ENCODE measurements at places on chromosomes 6 and 20.

- DNase-seq, result no peak
Measured at GRCh38 chr6:167146135-167146534, 11.6 kb downstream of the GPR31 start.

GRCh38 chr6:25717866-25718740, 36.4 kb upstream of the SLC17A4 start:
- no peak for DNase-seq

DNA sequence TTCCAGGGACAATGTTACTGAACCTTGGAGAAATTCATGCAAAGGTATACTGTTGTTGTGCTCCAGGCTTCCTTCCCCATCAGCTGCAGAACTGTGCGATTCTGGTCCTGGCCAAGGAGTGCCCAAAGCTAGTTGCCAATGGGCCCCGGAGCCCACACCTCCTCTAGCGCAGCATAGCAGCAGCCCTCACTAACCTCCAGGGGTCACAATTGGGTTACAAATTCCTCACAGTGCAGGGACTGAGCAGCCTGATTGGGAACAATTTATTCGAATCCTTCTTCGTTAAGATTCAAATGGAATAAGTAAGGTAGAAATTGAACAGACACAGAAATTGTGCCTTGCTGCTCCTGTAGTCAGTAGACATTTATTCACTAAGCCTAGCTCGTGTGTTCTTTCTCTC, 284.9 kb downstream of the PRKN start:
- peak; percentile 62 for DNase-seq

DNA sequence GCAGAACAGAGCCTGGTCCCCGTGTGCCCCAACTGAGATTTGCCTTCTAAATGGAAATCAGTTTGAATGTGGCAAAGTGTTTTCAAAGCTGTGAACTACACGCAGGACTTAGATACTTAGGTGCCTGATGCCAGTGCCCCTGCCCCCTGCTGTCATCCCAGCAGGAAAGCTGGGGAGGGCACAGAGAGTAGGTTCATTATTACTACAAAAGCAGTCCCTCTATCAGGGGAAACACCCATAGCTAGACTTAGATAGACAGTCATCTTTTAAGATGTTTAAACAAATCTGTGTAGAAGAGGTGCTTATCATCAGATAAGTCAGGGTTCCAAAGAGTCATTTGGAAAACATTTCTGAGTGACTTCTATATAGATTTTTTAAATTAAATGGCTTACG, 155.0 kb upstream of the SNX9 start:
- DNase-seq, result no peak

DNA sequence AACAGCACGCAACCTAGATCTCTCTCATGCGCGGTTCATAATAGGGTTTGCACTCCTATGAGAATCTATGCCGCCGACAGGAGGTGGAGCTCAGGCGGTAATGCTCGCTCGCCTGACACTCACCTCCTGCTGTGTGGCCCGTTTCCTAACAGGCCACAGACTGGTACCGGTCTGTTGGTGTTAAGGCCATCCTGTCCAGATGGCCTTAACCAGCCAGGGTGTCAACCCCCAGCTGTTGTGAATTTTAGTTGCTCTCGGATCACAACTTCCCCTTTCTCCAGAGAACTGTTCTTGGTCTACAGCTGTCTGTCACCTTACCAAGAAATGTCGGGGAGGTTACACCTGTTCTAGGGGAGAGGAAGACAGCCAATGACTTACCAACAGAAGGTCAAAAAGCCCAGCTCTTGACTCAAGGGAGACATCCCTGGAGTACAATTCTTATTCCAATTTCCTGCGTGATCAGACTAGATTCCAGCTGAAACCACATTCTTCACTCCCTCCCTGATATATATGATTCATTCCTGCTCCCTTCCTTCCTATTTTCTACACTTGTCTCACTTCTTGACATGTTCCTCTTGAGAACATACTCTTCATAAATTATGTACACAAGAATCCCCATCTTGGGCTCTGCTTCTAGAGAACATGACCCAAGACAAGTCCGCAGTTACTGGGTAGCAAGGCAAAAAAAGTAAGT, 23.1 kb upstream of the DNAAF9 start:
- no peak for DNase-seq

DNA sequence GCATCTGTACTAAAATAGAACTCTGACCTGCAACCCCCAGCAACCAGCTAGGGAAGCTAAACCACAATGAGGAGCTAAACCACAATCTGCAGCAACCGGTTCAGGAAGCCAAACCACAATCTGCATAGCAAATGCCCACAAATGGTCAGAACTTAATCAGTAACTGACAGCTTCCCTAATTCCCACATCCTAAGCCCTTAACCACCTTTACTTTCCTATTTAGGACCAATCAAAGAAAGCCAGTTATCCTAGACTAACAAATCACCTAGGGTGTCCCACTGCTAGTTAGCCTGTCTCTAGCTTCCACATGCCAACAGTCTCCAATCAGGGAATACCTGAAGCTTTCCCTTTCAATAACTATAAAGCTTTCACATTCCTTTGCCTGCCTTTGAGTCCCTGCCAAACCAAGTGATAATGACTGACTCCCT, 424.6 kb upstream of the PTCHD4 start:
- no peak for DNase-seq

- DNase-seq, result no peak
Measured at GRCh38 chr6:146857980-146858347, 259.2 kb downstream of the ADGB start.

- peak; percentile 72 for DNase-seq
Measured at GRCh38 chr6:4134841-4135664, at the start of gene ECI2. Gene ECI2, minus strand, starts transcription at chr6:4135575. Its CDS starts 15 bp downstream, at chr6:4135560.

- no peak for DNase-seq
Measured at GRCh38 chr6:137282254-137282653, 63.1 kb upstream of the IFNGR1 start.

- no peak for DNase-seq
Measured at GRCh38 chr6:47252633-47253032, 57.1 kb downstream of the TNFRSF21 start.

DNA sequence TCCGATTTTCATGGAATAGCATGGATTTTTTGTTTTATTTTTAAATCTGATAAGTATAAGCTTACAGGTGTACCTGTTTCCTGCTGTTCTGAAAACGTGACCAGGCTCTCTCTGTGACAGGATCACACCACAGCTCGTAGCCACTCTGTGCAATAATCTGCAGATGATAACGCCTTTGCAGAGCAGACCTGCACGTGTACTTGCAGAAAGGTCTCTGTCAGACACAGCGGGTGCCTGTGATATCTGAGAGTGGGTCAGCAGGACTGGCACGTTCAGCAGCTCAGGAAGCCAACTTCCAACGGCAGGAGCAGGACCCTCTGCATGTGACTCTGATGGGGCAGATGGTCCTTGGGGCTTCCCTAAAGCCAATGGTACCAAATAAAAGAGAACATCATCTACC, 68.6 kb upstream of the HDDC2 start:
- DNase-seq, result no peak

GRCh38 chr20:50821994-50822393, 27.1 kb downstream of the BCAS4 start:
- no peak for DNase-seq

GRCh38 chr6:133277900-133278545, 36.9 kb downstream of the EYA4 start:
- no peak for DNase-seq

DNA sequence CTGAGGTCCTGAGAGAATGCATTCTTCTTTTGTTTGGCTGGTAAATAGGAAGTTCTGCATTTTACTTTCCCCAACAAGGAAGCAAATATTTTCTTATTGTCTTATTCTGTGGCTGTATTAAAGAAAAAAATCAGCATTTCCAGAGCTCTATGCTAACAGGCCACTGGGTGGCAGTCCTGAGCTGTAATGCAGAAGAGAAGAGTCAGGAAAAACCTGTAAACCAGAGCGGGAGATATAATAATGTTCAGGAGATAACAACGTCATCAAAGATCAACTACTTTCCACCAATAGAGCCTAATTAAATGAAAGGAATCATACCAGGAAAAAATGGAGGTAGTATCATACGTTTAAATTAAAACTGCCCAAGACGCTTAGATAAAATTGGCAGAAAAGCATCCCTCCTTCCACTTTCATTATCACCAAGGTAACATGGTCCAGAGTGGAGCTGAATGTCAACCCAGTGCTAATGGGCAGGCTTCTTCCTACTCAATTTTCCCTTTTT, 55.6 kb upstream of the CARMIL1 start:
- no peak for DNase-seq

- DNase-seq, result no peak
Measured at GRCh38 chr20:63384336-63384735, 23.2 kb upstream of the CHRNA4 start.

GRCh38 chr6:423799-424345, 32.3 kb downstream of the IRF4 start:
- DNase-seq, result no peak

- DNase-seq, result no peak
Measured at GRCh38 chr20:55415567-55416142, 589.7 kb downstream of the CBLN4 start.

DNA sequence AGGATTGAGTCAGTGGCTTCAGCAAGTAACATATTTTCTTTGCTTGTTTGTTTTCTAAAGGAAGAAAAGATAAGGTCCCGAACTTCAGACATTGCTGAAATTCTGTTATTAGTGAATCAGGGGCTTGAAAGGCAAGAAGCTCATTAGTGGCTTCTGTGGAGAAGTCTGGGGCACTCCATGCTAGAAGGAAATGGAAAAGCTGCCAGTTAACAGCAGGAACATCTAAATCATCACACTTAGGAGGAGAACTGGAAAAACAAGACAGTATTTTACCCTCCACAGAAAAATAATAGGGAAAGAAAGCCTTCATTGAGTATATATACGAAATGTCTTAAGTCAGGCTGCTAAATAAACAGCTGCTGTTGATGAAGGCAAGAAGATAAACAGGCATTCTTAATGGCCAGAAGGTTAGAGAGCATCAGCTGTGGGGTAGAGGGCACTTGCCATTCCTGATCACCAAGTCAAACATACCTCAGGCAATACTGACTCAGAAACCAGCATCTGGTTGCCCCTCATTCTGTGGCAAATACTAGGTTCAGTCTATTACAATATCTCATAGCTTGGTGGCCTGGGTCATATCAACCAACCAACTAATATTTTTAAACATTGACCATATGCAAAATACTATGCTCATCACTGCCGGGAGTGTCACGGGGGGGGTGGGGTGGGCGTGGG, 143.2 kb upstream of the TENT5A start:
- no peak for DNase-seq

- no peak for DNase-seq
Measured at GRCh38 chr6:169657284-169657610, 44.6 kb downstream of the WDR27 start.

DNA sequence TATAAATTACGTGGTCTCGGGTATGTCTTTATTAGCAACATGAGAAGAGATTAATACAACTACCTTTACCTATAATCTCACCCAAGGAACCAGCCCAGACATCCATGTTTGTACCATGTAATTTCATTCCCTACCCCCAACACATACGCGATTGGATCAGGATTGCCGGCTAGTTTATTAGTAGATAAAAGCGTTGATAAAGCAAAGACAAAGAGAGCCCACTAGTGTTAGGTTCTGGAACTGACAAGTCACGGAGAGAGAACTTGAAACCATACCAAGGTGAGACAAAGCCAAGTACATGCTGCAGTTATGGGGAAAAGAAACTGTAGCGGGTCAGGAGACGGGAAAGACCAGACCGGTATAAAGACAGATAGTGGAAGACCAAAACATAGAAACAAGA, 37.4 kb upstream of the FAM135A start:
- DNase-seq, result no peak

- DNase-seq, result peak; percentile 57
Measured at GRCh38 chr6:83867527-83868161, 8.2 kb downstream of the CYB5R4 start.

DNA sequence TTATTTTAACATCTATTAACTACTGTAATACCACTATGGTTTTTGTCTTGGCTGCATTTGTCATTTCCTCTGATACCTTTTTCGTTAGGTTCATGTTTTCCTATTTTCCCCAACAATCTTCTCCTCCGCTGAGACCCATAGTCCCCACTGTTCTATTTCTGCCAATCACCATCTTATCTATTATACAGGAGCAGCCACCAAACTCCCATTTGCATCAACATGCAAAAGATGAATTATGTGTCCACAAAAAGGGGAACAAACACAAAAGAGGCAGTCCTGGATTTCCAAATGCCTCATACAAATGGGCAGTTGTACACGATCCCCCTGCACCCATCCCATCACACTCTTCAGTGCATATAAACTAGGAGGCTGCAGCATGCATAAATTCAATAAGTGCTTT, 121.7 kb upstream of the MYLIP start:
- DNase-seq, result no peak

DNA sequence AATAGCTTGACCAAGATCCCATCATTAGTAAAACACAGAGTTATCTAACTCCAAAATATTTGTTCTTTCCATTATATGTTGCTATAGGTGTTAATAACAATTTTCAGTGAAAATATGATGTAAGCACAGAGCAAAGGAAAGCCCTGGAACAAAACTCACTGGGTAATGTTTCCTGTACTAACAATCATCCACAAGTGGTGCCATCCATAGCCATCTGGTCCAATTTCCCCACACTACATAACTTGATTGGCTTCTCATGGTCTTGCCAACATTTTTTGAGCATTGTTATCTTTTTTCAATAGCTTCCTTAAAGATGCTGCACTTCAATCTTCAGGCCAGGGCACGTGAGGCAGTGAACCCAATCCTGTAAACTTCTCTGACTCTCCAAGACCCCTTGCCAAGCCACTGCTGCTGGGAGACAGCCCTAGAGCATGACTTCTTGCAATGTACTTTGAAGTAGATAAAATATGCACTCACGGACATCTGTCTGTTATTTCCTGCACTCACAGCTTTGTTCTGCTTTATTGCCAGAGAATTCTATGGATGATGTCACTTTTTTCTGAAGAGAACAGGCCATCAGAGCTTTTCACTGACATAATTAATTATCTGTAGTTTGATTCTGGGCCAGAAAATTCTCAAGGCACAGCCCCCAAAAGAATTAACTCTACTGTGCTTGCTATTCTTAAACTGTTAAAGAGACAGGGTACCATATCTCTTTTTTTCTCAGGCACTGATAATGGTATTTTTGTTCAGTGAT, 97.5 kb upstream of the TMEM30A start:
- DNase-seq, result no peak

GRCh38 chr6:27303613-27304272, 8.3 kb downstream of the POM121L2 start:
- no peak for DNase-seq

DNA sequence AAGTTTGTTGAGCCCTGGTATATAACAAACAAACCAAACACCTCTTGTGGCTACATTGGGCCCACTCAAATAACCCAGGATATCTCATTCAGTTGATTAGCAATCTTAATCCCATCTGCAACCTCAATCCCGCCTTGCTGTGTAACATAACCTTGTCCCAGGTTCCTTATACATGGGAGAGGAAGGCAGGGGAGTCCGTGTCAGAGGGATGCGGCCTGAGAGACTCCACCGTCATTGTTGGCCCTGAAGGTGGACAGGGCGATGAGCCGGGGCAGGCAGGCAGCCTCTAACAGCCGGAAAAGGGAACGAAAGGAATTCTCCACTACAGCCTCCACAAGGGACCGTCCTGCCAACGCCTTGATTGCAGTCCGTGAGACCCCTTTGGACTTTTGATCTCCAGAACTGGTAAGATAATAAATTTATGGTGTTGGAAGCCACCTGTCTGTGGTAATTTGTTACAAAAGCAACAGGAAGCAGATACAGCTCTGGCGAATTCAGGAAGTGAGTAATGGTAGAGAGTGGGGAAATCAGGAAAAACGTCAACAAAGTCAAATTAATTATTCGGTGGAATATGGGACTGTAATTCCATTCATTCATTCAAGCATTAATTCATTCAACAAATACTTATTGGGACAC, 124.5 kb upstream of the SALL4 start:
- DNase-seq, result no peak

GRCh38 chr6:141675957-141676356, 456.8 kb upstream of the GJE1 start:
- no peak for DNase-seq

GRCh38 chr20:63238514-63239125, 2.9 kb downstream of the BIRC7 start:
- no peak for DNase-seq
